NCI-H774 (cell line): ENCODE measurements at places on chromosomes 1 and 21.

GRCh38 chr1:15681349-15682292 lies 2.5 kb upstream of the PLEKHM2 start:
- no peak for DNase-seq

DNA sequence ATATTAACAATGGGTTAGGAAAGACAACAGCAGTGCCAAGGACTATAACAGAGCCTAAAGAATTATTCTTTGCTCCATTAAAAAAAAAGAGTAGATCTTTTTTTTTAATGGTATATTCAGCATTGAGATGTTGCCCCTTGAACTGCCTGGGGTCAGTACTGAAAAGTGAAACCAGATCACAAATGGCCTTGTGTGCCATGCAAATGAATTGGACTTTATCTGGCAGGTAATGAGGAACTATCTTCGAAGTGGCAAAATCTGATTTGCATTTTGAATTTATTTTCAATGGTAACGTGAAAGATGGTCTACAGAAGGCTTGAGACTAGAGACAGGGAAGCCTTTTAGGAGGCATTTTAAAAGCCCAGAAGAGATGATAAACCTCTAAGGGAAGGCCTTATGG lies 21.4 kb upstream of the PKN2 start:
- DNase-seq = no peak

DNA sequence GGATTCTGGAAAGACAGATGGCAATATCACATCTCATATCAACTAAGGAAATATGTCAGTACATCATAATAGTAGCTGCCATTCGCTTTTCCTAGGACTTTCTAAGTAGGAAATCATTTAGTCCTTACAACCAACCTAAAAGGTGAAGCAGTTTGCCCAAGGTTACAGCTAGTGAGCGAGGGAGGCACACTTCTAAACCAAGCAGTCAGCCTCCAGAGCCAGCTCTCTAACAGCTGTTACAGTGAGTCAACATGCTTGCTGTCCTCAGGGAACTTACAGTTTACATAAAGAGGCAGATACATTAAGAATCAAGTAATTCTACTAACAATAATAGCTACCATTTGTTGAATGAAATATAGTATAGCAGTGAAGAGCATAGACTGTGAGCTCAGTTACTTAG lies 57.1 kb downstream of the GIPC2 start:
- DNase-seq = no peak

- DNase-seq = no peak
Measured at GRCh38 chr21:31236528-31236927, 107.5 kb downstream of the TIAM1 start.

- DNase-seq = no peak
Measured at GRCh38 chr1:27598902-27599528, 4.9 kb downstream of the AHDC1 start.

DNA sequence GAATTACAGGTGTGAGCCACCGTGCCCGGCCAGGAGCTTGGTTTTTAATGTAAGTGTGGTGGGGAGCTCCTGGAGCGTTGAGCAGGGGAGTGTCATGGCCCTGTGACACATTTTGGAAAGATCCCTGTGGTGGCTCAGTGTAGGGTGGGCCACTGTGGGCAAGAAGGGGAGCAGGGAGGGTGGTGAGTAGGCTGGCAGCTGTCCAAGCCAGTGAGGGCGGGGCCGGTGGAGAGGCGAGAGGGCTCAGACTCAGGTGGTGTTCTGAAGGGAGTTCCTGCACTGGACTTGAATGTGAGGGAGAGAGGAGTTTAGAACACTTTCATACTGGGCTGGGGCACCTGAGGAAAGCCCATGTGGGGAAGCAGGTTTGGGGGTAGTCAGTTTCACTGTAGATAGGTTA lies 3.1 kb upstream of the EVA1B start:
- no peak for DNase-seq

GRCh38 chr1:95041491-95042165 lies 31.1 kb downstream of the ALG14 start:
- DNase-seq = peak; percentile 16

- DNase-seq = no peak
Measured at GRCh38 chr1:77594366-77595112, 87.9 kb downstream of the ZZZ3 start.

- no peak for DNase-seq
Measured at GRCh38 chr1:159266832-159267231, 35.3 kb upstream of the FCER1A start.

GRCh38 chr1:230138561-230139239 lies 71.7 kb downstream of the GALNT2 start:
- DNase-seq = no peak

DNA sequence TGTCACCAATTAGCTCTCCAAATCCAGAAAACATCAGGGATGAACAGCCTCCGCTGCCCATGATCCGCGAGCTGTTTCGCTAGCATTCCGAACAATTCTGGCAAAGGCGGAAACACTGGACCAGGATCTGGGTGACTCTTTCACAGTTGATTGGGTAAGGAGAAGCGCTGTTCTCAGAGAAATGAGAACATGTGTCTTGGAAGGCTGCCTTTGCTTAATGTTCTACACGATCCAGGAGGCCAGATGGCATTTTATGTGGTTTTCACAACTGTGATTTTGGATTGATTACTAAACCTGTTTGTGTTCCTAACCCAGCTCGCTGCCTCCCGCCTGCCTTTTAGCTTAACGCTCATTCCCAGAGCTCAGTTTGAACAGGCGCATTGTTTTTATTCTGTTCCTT lies 144.0 kb downstream of the KIF26B start:
- no peak for DNase-seq

DNA sequence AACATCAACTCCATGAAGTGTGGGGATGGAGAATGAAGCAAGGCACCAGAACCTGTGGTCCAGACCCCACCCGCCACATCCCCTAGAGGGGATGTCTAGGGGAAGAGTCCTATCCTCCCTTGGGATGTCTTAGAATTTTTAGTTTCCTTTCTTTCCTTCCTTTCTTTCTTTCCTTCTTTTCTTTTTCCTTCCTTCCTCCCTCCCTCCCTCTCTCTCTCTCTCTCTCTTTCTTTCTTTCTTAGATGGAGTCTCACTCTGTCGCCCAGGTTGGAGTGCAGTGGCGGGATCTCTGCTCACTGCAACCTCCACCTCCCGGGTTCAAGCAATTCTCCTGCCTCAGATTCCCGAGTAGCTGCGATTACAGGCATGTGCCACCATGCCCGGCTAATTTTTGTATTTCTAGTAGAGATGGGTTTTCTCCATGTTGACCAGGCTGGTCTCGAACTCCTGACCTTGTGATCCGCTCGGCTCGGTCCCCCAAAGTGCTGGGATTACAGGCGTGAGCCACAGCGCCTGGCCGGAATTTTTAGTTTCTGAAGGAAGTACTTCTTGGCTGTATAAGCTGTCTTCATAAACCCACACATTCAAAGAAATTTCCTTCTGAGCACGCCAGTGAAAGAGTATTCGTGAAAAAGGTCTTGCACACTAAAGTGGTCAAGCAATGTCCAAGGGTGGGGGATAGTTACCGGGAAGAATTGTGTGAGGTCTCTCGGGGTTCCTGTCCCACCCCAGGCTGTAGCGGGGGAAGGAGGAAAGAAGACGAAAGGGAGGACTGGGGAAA lies 20.8 kb upstream of the LEFTY2 start:
- no peak for DNase-seq

DNA sequence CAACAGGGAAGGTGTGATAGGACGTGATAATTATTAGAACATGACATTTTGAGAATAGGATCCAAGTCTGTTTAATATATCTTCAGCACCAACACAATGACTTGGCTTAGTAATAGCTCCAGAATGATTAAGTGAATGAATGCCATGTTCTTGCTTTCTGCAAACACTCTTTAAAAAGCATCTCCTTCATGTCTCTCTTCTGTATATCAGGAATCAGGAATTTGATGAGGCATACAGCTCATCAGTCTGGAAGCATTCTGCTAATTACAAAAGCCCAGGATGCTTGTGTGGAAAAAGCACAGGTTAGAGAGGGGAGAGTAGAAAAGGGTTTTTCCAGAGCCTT lies 113.0 kb upstream of the ZNF648 start:
- no peak for DNase-seq

GRCh38 chr1:8189931-8190483 lies 127.9 kb upstream of the SLC45A1 start:
- no peak for DNase-seq

DNA sequence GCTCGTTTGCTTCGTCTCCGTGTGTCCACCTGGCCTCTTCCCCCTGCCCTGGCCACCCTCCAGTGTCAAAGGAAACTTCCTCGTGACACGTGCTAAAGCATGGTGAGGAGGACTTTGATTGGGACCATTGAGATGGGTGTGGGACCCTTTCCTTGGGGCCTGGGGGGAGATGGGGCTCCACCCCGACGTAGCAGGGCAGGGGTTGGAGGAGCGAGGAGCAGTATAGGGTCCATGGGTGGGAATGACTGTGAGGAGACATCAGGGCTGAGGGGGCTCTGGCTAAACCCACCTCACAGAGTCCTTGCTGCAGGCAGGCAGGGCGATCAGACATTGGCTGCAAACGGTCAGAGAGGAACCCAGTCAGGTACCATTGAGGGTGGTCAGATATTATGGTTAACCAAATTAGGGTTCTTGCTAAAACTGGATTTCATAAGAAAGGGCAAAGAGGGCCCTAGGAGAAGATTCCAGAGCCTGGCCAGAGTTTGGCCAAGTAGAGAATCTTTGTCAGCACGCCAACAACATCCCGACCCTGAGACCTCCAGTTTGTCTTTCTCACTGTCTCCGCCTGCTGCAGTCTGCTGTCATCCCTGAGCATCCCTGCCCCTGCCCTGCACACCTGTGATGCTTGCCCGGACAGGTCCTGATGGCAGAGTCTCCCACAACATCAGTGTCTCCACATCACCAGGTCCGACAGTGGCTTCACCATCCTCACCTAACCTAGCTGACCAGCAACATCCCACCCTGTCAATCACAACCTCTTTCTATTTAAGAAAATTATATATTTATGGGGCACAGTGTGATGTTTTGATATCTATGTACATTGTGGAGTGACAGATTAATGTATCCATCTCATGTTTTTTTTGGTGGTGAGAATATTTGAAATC lies 8.0 kb downstream of the RNF187 start:
- DNase-seq = no peak

DNA sequence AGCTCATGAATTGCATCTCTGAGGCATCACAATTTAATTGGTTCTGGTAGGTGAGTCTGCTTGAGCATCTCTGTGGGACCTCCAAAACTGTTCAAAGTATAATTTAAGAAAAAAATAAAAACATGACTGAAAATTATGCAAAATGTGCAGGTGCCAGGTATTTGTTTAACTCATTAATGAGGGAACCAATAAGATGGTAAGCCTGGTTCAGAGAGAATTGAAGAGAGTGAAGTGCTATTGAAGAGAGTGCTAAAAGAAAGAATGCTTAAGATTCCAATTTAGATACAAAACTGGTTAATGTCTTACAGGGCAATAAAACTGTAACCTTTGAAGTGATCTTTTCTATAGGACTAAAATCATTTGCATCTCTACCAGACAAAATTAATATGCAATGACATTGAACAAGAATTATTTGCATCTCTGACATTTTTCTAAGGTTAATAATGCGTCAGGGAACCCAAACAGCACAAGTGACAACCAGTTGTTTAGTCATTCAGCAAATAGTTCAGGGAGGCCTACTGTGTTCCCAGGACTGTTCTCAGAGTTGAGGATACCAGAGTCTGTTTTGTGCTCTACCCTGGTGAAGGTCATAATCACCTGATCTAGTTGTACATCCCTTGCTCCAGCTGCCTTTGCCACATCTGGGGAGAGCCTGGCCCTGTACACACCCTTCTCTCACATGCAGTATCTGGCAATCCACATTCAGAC lies 183.5 kb downstream of the PATJ start:
- no peak for DNase-seq

DNA sequence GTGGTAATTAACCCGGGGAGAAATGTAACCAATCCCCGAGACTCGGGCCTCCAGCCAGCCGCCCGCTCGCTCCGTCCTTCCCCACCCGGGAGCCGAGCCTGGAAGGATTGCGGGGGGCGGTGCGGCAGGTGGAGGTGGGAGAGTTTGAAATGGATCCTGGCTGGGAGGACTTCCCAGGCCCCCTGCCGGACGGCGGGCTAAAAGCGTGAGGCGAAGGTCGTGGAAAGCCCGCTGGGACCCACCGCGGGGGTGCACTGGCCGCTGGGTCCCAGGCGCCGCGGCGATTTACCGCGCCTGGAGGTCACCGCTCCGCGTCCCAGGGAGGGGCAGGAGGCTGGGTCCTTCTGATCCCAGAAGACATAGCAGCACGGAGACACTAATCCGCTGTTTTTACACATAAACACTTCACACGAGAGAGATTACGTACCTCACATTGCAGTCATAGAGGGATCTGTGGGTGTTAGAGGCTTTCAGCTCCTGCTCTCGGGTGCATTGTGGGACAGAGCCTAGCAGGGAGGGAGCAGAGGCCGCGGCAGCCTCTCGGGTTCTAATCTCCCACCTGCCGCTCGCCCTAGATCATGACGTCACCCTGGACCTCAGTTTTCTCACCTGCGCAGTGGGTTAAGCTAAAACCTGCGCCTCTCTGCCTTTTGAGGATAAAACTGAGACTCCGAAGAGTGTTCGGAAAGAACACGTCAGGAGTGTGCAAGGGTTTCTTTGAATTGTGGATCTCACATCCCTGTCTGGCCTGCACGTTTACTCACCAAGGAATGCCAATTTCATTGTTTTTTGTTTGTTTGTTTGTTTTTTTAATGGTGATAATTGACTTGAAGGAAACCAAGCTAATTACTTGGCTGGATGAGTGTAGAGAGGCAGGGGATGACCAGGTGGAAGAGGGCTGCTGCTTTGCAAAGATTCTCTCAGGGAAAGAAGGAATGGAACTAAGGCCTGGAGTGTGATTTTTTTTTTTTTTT lies 17.1 kb upstream of the TMEM9 start:
- DNase-seq = peak; percentile 80

DNA sequence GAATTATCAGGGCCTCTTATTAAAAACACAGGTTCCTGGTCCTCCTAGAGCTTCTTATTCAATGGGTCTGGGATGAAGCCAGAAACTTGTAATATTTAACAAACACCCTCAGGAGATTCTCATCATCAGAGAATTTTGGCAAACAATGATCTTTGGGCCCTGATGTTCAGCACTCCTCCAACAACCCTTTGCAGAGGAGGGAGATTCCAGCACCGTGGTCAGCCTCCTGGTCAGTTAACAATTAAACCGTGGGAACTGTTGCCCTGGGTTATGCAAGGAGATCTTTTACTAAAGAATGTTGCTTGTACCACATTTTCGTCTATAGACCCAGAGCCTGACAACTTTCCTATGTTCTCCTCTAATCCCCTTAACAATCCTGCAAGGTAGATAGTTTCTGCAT lies 294.4 kb downstream of the PLPP3 start:
- no peak for DNase-seq

DNA sequence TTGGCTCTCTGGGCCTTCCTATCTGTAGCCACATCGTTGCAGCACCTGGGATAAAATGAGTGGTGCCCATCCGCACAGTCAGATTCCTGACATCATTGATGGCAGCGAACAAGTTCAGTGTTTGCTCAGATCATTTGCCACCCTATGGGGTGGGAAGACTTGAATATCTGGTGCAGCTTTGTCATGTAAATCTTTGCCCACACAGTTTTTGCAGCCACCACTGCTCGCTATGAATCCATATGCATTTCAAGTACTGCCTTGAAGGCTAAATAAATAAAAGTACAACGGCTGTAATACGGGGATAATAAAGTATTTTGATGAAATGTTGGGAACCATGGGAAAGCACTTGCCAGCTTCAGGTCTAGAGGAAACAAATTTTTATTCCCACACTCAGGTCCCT lies 56.3 kb upstream of the COA6 start:
- DNase-seq = no peak
